Glutamatergic neuron (in vitro differentiated cells): ENCODE measurements at places on chromosomes 6 and 20. TPM values are rescaled to one million over a fixed set of nuclear protein-coding genes. Genes with fewer than 3 reads are reported as not detected.

GRCh38 chr6:9948678-9949077, 466.2 kb downstream of the TFAP2A start:
- H3K4me1 ChIP-seq, result no peaks in the 10 kb centered on the region
- H3K36me3 ChIP-seq, result no peaks in the 10 kb centered on the region
- H3K27ac ChIP-seq, result no peak overlapping the region
- H3K27me3 ChIP-seq, result no peaks in the 10 kb centered on the region
- DNase-seq, result no peak
- H3K4me3 ChIP-seq, result no peak overlapping the region

DNA sequence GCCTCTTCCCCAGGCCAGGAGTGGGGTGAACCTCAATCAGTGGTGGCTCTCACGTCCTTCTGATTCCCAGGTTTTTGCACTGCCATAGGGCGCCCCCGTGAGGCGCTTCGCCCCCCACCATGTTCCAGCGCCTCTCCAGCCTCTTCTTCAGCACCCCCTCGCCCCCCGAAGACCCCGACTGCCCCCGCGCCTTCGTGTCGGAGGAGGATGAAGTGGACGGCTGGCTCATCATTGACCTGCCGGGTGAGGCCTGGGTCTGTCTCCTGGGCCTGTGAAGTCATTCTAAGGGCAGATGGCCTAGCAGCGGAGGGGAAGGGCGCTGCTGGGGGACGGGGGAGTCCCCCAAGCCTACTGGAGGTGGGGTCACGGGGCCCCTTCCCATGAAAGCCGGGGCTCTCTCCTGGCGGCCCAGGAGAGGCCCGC, 4.5 kb downstream of the TP53INP2 start:
- DNase-seq, result peak; percentile 65
- H3K4me3 ChIP-seq, result peak overlapping the region; percentile 98
- H3K36me3 ChIP-seq, result peaks cover 5% of the 10 kb centered on the region
- peak overlapping the region; percentile 99 for H3K27ac ChIP-seq
- H3K4me1 ChIP-seq, result peaks cover 30% of the 10 kb centered on the region

- no peak overlapping the region for H3K4me3 ChIP-seq
- H3K27ac ChIP-seq, result no peak overlapping the region
- peaks cover 5% of the 10 kb centered on the region for H3K4me1 ChIP-seq
These were observed 105.8 kb upstream of the RIPOR2 start for GRCh38 chr6:25041485-25042035.

The GNAS gene
- 1,989 TPM for total RNA-seq

The PPIL6 gene
- 0.83 TPM for total RNA-seq

DNA sequence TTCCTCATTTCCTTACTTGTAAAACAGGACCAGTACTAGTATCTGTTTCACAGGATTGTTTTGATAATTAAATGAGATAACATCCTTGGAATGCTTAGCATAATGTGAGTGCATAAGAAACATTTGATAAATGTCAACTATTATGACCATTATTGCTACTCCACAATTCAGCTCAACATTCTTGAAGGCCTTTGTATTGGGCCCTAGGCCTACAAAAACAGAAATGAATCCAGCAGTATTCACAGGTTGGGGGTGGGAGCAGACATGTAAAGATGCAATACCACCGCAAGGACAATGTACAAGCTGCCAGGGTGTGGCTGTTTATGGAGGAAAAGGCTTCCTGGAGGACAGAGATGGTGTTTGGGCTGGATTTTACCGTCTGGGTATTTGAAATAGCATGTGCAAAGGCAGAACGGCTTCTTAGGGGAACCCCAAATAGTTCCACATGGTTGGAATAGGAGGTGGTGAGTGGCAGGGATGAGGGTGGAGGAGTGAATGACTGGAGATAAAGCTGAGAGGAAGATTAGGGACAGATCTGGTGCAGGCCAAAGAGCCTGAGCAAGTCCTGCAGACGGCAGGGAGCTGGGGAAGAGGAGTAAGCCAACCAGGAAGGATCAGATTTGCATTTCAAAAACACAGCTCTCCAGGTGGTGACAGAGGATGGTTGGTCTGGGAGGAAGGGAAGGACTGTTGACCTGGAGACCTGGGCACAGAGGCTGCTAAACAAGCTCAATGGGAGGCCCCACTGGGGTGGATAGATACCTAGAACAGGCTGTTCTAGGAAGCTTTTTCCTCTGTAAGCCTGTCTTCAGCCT, 57.0 kb upstream of the EPB41L1 start:
- peaks cover 13% of the 10 kb centered on the region for H3K27me3 ChIP-seq
- peak overlapping the region; percentile 10 for H3K27ac ChIP-seq

- peaks cover 3% of the 10 kb centered on the region for H3K27me3 ChIP-seq
- no peak for DNase-seq
- no peak overlapping the region for H3K27ac ChIP-seq
- no peak overlapping the region for H3K4me3 ChIP-seq
- peaks cover 10% of the 10 kb centered on the region for H3K36me3 ChIP-seq
These were observed 16.3 kb upstream of the ZNF311 start for GRCh38 chr6:29021434-29021833.
